ENCODE measurements at places on chromosomes 2 and 18.

GRCh38 chr2:241966647-241967466, 97.3 kb downstream of the RTP5 start:
- no peak for DNase-seq

DNA sequence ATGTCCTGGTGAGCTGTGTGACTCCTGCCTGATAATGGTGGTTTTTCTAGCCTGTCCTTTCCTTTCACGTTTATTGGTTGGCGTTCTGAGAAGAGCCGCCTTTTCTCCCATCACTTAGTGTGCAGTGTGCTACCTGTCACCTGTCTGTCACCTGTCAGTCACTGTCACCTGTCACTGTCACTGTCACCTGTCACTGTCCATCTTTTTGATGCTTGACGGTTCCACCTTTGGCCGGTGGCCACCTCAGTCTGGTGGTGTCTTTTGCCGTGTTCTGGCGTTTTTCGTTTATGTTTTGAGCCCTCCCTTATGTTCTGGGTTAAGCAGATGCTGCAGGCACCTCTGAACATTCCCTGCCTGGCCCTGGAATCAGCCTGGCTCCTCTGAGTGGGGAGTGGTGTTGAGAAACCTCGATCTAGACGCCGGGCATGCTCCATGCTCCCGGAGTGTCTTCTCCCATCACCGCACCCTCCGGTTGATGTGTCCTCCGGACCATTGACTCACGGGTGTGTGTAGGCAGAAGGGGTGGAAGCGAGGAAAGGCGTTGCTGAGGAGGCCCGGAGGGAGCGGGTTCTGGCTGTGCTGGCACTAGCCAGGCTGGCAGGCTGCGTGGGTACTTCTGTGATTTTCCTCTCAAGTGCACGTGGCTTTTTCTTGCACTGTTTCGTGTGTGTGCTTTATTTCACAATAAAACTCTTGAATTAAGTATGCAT, 20.7 kb downstream of the DTYMK start:
- DNase-seq, result no peak

DNA sequence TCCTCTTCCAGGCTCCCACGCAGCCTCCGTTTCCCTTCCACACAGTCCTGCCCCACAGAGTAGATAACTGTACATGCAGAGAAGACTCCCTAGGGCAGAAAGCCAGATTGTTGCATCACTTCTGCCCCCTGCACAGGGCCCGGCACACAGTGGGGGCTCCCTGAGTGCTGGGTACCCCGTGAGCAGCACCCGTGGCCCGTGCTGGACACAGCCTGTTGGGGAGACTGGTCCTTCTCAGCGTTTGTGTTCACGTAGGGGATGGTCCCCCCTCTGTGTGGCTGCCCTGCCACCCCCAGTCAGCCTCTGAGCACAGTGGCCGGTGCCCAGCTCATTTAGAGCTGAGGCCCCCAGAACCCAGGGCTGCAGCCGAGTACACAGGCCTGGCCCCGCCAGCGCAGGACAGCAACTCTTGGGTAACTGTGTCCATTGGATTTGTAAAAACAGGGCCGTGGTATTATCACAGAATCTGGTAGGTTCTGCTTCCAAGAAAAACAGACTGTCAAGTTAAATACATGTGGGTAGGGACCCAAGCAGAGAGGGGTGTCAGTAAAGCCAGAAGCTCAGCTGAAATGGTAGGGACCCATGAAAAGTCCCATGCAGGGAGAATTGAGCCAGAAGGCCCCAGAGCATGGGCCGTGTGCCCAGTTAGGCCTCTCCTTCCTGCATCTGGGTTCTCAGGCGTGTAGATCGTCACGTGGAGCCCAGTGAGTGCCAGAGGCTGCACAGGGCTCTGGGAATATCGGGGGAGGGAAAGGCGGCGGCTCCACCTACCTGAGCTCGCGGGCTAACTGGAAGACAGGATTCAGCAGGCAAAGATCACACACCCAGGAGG, 257.3 kb downstream of the ATAD2B start:
- no peak for DNase-seq

GRCh38 chr2:178553047-178553446, 72.8 kb downstream of the PLEKHA3 start:
- DNase-seq, result no peak

Data from stimulated activated CD8-positive, alpha-beta memory T cell treated with anti-CD3 and anti-CD28 coated beads, Interleukin-7, amount 100 ng/mL, for 48 hours (primary cell).